Regular cardiac myocyte (primary cell): ENCODE measurements at places on chromosomes 1 and 21. TPM values are rescaled to one million over a fixed set of nuclear protein-coding genes. Genes with fewer than 3 reads are reported as not detected.

OR2T35 gene
- total RNA-seq, result not detected in 2 replicates

C4BPA gene
- total RNA-seq, result not detected in 2 replicates

OLIG2 gene
- not detected in 2 replicates for total RNA-seq

PGLYRP3 gene
- not detected in 2 replicates for total RNA-seq

PAPPA2 gene
- 2.9 and 4.8 TPM in 2 replicates for total RNA-seq

KLHDC8A gene
- not detected in 2 replicates for total RNA-seq

NPPA gene
- total RNA-seq, result 0.19 TPM in 1 of 2 replicates, not detected in the other

C1orf94 gene
- total RNA-seq, result not detected in 2 replicates

TUFT1 gene
- total RNA-seq, result 7.7 and 11.3 TPM in 2 replicates

DNAI4 gene
- 5.4 and 20.0 TPM in 2 replicates for total RNA-seq

IL6R gene
- 4.6 and 8.7 TPM in 2 replicates for total RNA-seq

TTLL10 gene
- not detected in 2 replicates for total RNA-seq

FAM177B gene
- total RNA-seq, result not detected in 2 replicates

LRRC39 gene
- 0.38 and 1.4 TPM in 2 replicates for total RNA-seq
